ENCODE measurements at places on chromosomes 2 and 18.

- DNase-seq, result no peak
Observed at GRCh38 chr2:45273412-45274249, 264.4 kb upstream of the SIX2 start.

DNA sequence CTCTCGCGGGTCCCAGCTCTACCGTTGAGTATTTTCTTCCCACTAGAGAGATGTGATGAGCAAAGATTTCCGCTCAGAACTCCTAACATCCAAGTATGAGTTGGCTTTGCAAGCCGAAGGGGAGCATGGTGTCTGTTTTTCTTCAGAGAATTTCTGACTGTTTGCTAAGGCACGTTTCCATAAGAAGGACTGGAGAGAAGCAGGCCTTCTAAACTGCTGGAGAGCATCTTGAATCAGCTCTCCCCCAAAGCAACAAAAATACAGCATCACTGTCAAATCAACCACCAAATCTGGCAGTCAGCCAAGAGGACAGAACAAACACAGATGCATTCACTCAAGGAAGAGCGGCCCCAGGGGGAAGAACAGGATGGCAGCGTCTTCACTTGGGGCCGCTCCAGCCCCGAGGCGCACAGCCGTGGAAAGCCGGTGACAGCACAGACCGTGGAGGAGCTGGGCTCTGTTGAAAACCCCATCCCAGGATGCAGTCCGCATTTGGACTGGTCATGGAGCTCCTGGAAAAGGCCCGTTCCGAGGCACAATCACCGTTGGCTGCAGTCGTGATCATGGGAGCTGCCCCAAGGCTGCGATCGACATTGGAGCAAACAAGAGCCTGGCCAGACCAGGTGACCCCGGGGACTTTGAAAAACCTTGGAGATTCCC, 101.4 kb downstream of the NFATC1 start:
- DNase-seq, result no peak

- peak; percentile 88 for DNase-seq
Observed at GRCh38 chr2:171158790-171159371, 1.8 kb downstream of the TLK1 start.

DNA sequence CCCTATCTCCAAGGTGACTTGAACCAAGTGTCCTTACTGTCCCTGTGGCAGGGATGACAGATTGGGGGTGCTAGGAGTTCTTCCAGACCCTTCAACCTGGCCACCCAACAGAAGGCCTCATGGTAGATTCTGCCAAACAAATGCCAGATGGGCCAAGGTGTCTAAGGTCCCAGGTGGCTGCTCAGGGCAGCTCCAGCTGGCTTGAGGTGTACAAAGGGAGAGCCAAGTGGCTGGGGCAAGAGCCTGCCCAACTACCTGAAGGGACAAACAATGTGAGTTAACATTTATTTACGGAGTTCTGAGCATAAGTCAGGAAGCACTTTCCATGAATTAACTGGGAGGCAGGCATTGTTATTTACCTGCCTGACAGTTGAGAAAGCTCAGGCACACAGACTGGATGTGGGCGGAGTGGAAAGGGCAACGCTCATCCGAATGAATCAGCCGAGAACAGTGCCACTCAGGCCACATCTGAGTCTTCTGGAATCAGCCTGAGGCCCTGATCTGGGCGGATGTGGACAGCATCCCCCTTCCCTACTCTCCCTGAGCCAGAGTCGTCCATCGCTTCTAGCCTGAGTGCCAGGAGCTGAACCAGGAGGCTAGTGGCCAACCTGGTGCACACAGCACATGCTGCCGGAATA, 4.4 kb upstream of the KCNIP3 start:
- no peak for DNase-seq

GRCh38 chr2:73859721-73860586, 31.2 kb downstream of the STAMBP start:
- no peak for DNase-seq

DNA sequence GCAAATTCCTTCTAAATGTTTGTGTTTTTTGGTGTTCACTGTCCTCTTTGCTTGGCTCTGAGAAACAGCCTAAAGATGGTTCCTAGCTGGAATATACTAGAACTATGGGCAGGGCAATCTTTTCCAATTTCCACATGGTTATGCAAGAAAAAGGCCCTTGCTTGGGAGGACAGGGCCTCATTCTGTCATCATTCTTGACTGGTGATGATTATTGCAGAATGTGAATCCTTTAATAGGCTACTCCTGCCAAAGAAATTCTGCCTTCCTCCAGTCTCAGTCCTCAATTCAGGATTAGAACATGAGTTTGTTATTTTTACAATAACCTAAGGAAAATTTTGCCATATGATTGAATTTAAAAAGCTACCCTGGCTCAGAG, 218.7 kb downstream of the HNMT start:
- DNase-seq, result no peak

DNA sequence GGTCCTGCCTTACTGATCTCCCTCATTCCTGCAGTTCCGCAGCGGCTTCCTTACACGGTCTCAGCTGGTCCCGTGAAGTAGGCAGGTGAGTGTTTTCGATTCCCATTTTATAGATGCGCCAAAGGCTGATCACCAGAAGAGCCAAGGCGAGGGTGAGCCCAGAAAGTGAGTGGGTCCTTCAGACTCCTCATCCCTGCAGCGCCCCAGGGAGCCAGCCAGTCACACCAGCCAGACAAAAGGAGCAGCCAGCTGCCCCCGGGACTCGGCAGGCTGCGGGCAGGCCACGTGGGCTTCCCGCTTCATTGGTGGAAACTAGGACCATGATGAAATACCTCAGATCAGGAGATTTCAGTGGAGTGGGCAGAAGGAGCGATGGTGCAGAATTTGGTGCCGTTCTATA, 85.9 kb downstream of the SMAD7 start:
- DNase-seq, result no peak

DNA sequence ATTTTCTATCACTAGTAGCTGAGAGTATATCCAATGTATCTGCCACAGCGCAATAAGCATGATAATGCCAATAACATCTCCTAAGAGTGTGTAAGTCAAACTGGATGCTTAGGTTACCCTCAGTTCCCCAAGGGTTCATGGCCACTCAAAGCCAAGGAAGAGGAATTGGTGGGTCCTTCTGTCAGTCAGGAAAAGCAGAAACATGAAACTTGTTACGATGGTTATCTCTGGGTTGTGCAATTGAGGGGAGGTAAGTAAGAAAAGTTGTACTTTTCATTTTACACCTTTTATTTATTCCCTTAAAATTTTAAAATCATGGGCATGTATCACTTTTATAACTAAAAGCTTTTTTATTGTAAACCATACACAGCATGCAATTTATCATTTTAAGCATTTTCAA, 10.1 kb upstream of the GAD1 start:
- DNase-seq, result no peak

DNA sequence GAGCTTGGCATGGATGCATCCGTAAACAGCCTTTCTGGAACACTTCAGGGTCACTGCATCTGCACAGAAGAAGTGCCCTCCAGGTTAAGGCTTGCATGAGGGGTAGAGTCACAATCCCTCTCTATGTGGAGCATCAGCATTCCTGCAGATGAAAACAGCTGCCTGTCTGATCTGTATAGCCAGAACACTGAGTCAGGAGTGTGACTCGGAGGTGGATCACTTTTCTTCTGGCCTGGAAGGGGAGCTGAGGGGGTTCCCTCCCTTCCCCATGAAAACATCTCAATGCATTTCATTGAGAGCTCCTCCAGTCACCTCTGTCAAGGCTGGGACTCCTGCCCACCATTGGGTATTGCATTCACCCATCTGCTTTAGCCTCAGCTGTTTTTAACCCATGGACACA, 72.5 kb upstream of the SERPINE2 start:
- DNase-seq, result no peak

- DNase-seq, result no peak
Observed at GRCh38 chr18:3611313-3612090, 161.5 kb downstream of the TGIF1 start.

- DNase-seq, result peak; percentile 77
Observed at GRCh38 chr18:63016270-63016669, 300.9 kb downstream of the PHLPP1 start.

DNA sequence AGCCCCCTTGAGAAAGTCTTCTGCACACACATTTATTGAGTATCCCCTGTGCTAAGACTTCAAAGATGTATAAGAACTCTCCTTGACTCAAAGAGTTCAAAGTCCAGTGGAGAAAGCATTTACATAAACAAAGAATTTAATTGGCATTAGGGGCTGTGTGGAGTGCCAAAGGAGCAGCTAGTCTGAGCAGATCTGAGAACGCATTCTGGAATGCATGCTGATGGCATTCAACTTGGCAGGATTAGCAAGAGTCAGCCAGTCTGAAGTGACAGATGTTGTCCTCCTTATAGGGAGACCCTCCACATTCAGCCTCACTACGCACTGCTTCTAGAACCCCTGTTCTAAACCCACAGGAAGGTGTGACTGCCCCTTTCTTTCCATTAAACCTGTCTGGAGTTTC, 191.5 kb downstream of the RAD51AP2 start:
- DNase-seq, result no peak

DNA sequence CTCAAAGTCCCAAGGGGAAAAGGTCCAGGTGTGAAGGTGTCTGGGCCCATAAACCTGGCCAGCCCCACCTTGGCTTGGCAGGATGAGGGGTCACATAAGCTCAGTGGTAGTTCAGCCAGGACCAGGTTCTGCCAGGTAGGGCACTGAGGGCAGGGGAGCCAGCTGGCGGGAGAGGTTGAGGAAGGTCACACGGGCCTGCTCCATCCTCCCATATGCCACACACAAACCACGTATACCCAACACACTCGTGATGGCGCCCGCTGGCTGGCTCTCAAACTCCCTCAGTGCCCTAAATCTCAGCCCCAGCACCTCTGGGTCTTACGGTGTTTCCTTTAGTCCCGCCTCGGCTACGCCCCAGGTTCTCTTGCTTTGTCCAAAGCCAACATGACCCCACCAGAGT, 160.5 kb downstream of the ZFP36L2 start:
- no peak for DNase-seq

DNA sequence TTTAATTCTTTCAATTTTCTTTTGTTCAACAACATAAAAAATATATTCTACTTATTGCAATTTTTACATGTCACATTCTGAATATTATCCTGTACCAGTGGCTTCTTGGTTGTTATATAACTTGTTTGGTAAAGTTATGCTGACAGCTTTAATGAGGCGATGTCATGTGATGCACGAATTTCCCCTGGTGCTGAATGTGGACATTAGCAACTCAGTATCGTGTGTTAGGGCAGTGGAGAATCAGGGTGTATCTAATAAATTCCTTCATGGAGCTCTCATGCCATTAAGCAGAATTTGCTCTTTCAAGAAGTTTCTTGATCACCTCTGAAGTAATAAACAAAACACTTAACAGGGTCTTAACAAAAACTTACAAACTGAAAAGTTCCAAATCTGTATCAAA, 99.6 kb upstream of the DNMT3A start:
- DNase-seq, result no peak

DNA sequence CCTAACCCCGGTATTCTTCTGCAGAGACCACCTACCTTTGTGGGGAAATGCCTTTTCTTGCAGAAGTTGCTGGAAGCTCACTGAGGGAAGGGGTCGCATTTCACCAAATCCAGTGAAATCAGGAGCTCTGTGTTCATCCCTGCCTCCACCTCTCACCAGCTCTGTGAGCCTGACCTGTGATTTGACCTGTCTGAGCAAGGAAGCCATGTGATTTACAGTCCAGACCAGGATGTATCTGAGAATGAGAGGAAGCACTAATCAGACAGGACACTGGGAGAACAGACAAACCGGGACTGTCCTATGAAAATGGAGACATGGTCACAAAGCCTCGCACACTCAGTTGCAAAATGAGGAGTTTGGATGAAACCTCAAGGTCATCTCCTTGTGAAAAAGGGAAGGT, 285.4 kb downstream of the BCL11A start:
- DNase-seq, result no peak

- no peak for DNase-seq
Observed at GRCh38 chr2:158395166-158395565, 61.4 kb downstream of the CCDC148 start.

DNA sequence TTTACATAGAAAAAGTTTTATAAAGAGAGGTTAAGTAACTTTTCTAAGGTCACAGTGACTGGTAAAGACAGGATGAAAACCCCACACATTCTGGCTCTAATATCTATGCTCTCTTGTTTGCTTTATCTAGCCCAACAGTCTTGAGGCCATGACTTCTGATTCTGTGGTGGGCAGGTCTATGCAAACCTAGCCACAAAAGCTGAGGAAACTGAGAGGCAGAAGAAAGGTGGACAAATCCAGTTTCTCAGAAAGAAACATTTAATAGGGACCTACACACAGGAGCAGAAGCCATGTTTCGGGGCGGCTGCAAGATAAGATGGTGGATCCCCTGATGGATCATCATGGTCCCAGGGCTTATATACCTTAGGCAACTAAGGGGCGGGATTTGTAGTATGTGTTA, 21.8 kb downstream of the HSPD1 start:
- no peak for DNase-seq

DNA sequence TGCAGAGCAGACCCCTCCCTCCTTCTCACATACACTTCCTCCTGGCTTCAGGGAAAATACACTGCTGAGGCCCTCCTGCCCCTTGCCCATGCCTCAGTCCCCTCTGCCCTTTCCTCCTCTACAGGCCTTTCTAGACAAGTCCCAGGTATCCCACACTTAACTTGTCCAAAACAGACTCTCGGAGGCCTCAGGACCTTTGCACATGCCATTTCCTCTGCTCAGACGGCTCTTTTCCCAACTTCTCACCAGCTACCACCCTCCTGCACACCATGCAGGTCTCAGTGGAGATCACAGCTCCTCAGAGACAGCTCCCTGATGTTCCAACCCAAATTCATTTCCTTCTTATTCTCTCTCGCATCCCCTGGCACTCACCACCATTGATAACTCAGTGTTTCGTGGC, 11.7 kb downstream of the TBC1D8 start:
- no peak for DNase-seq

DNA sequence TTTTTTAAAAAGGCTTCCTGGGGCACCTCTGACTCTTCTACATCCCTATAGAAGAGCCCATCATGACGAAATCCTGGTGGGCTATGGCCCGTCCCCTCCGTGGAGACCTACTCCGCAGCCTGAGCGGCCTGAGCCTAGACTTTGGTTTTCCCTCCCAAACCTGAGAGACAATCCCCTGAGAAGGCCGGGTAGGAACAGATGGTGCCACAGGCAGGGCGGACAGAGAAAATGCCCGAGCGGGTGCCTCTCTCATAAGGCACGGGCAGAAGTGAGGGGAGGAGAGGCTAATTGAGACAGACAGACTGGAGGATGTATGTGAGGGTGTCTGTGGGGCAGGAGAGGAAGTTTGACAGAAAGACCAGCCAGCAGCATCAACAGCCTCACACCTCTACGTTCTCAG, 20.2 kb upstream of the SFXN5 start:
- DNase-seq, result no peak

- no peak for DNase-seq
Observed at GRCh38 chr2:168060986-168061750, 186.2 kb downstream of the STK39 start.

- DNase-seq, result no peak
Observed at GRCh38 chr2:178469219-178469849, 9.1 kb downstream of the FKBP7 start.

DNA sequence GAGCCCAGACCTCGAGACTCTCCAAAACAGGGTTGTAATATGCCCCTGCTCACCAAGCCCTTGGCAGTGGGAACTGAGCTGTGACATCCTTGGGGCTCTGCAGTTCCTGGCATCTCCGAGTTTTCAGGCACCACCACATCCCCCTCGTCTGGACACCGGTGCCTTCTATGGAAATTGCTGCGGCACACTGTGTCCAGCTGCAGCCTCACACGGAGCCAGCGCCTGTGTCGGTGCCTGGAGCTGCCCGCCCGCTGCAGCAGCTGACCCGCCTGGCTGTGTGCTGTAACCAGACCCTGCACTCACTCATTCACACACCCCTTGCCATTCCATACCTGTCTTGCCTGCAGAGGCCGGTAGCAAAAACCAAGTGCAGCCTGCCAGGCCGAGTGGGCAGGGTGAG, 11.8 kb downstream of the IWS1 start:
- DNase-seq, result no peak

GRCh38 chr18:57052173-57052572, 94.7 kb upstream of the BOD1L2 start:
- no peak for DNase-seq

Measured in Kasumi-1 (cell line).